Fibroblast of mammary gland (primary cell): ENCODE measurements at places on chromosomes 6 and 20.
A peak's percentile ranks its signal among the peaks of the same experiment; 100 is the strongest.

DNA sequence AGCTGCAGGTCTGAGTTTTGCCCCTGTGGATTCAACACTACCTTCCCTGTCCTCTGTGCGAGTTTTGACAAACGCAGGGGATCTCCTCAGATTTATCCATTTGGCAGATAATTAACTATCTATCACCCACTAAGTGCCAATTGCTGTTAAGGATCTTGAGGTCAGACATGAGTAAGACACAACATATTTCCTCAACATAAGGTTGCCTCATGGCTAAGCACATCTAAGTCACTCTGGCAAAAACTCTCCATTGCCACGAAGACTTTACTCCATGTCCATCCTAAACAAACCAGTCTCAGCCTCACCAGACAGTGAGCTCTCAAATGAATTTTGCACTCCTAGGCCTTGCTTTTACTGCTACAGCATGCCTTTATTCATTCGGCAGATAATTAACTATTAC lies 408.4 kb downstream of the MAFB start:
- peak; percentile 42 for DNase-seq

DNA sequence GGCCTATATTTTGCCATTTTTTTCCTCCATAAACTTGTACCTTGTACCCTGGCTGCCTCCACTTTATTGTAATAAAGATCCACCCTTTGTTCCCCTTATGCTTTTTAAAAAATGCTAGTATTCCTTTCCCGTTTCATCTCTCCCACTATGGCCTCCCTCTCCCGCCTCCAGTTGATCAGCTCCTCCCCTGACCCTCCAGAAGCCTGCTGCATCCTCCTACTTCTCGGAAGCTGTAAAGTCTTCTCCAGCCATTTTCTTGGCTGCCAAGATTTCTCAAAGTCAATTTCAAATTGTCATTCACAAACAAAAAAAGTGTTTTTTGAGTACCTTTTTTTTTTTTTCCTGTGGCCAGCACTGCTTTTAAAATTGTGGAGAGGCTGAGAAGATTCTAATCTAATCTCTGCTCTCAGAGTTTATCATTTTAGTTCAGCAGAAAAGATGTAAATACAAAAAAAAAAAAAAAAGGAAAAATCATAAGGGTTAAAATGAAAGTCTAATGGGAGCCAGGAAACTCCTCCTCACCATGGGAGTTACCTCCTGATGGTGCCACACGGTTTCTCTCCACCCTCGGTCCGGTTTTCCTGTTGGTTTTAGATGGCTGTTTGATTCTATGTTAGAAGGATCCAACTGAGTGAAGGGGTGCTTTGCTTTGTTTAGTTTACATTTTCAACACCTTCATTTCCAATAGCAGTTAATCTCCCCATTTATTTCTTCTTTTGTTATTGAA lies 103.0 kb upstream of the KCNK16 start:
- no peak for DNase-seq

DNA sequence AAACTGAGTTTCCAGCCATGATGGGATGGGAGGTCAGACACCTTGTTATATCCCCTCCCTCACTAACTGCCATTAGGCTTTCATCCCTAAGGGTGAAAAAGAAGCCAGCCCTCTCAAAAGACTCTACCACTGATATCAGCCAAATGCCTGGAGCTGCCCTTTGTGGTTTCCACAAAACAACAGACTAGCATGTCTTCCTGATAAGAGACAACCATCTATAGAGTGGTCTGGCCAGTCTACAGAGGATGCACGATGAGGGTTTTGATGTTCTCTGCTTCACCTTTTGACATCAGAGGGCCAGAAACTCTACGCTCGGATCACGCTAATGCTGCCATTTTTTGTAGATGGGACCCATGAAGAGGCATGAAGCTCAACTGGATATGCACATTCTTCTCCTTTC lies 61.7 kb upstream of the ARHGAP18 start:
- DNase-seq: no peak

GRCh38 chr6:17762651-17763050 lies 55.9 kb upstream of the NUP153 start:
- DNase-seq: no peak

- DNase-seq: no peak
Measured at GRCh38 chr6:145631374-145631773, 103.9 kb downstream of the EPM2A start.

DNA sequence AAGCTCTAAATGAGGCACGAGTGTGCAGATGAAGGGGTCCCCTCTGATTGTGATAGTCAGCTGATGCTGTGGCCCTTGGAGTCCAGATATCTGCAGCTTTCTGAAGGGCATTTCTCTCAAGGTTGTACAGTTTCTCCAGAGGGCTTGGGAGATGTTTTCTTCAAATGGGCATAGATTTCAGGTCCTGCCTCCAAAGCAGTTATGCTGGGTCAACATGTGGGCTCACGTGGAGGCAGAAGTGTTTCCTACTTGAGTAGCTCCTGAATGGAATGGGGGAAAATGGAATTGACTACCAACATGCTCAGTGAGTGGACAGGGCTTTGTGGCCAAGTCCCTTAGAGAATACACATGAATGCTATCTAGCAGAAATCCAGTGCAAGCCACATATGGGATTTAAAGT lies 360.7 kb downstream of the SAMD5 start:
- DNase-seq: no peak

- peak; percentile 89 for DNase-seq
Measured at GRCh38 chr6:4369616-4370015, 234.2 kb upstream of the ECI2 start.

GRCh38 chr20:45993197-45993951 lies 15.3 kb upstream of the MMP9 start:
- peak; percentile 28 for DNase-seq

GRCh38 chr20:57252559-57253162 lies 13.8 kb downstream of the BMP7 start:
- DNase-seq: no peak

GRCh38 chr6:36682328-36683144 lies 4.0 kb downstream of the CDKN1A start:
- DNase-seq: no peak

GRCh38 chr20:23188377-23189169 lies 102.4 kb upstream of the CD93 start:
- DNase-seq: no peak

GRCh38 chr6:168145747-168146596 lies 67.0 kb upstream of the FRMD1 start:
- DNase-seq: no peak

DNA sequence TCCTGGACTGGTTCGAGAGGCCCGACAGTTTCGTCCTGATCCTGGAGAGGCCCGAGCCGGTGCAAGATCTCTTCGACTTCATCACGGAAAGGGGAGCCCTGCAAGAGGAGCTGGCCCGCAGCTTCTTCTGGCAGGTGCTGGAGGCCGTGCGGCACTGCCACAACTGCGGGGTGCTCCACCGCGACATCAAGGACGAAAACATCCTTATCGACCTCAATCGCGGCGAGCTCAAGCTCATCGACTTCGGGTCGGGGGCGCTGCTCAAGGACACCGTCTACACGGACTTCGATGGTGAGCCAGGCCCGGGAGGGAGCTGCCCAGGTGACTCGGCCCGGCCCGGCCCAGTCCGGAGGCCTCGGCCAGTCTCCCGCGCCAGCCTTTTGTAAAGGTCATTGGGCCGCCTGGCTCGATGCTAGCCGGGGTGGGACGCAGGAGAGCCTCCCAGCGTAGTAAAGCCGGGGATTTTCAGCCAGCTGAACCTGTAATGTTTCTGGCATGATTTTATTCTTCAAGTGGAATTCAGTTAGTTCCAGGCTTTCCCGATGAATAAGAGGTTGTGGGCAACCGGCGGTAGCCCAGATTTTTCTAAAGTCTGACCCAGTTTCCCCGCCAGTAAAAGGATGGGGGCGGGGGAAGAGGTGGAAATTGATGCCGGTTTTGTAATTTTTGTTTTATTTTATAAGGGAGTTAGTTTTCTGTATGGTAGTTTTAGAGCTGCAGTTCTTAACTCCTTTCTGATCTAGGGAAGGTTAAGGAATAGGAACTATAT lies 1.4 kb downstream of the PIM1 start:
- DNase-seq: peak; percentile 62

DNA sequence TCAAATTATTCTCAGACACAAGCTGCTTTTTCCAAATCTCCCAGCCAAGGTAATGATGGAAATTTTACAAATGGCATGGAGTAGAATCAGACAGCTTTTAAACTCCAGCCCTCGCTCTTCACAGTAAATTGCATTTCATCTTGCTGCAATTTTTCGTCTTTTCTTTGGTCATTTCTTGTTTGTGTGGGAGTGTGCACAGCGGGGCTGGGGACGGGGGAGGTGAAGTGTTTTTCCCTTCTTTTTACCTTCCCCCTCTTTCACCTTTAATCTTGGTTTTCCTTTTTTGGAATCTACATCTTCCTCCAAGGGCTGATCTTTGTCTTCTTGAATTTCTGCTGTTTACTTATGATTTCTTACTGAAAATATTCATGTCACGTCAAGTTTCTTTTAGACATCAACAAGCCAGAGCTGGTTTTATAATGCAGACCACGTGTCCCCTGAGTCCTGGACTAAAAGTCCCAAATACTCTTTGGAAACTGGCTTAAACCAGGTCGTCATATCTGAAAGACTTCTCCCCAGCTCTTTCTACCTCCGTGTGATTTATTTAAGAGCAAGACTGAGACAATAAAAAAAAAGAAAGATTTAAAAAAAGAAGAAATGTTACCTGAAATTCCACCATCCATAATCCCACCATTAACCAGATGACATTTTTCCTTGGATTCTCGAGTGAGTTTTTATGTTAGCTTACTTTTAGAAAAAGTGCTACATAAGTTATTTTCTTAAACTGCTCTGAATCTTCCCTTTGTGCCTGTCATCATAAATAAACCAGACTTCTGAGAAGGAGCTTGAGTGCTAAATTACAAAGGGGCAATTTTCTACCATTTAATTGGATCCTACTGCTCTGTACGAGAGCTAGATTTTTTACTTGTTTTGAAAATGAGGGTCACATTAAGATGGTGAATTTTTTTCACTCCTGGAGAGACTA lies 52.0 kb downstream of the MAP3K5 start:
- DNase-seq: no peak

DNA sequence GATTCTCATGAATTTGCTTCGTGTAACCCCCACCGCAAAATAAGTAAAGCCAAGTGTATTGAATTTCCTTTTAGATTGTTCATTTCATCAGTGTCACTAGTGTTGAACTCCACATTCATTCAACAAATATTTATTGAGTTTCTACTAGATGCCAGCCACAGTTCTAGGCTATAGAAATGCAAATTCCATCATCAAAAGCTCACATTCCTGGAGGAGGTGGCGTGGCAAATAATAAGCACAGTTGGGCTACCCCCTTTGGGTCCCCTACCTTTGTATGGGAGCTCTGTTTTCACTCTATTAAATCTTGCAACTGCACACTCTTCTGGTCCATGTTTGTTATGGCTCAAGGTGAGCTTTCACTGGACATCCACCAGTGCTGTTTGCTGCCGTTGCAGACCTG lies 12.7 kb upstream of the ME1 start:
- DNase-seq: no peak

DNA sequence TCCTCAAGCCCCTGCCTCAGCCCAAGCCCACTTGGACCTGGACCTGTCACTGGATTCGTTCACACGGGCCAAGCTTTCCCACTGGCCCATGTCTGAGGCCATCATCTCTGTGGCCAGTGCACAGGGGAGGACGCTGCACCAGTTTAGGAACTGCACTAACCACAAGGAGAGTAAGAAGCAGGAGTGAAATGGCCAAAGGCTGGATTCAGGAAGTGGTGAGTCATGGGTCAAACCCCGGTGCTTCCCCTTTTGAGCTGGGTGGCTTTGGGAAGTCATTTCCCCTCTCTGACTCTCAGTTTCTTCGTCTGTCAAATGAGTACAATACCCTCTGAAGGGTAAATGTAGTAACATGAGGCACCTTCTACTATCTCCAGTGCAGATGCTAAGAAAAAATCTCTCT lies 87.9 kb downstream of the CD40 start:
- DNase-seq: peak; percentile 66

GRCh38 chr6:157143171-157143889 lies 180.0 kb downstream of the TMEM242 start:
- DNase-seq: peak; percentile 96

DNA sequence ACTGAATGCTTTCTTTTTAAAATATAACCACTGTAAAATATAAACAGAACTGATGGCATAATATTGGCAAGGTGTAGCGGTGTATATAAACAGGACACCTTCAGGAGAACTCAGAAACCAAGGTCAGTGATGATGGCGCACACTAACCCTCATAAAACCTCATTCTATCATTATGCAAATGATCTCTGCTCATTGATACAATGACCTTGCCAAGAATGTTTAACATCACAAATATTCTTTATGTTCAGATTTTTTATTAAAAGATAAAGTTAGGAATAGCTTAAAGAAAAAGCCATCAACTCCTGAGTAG lies 48.6 kb upstream of the DST start:
- no peak for DNase-seq

DNA sequence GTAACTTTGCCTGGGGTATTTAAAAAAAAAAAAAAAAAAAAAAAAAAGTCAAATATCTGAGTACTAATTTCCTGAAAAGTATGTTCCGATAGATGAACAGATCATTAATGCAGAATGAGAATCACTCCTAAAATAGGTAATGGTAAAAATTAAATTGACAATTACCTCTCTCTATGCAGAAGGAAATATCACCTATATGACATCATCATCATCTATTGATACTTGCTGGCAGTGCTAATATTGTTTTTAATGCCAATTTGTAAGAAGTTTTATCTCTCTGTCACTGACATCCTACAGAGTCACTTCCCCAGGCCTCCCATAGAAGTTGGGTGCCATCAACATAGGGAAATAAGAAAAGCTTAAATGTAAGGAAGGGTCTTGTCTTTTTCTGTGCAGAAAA lies 29.9 kb downstream of the ADNP start:
- DNase-seq: no peak

DNA sequence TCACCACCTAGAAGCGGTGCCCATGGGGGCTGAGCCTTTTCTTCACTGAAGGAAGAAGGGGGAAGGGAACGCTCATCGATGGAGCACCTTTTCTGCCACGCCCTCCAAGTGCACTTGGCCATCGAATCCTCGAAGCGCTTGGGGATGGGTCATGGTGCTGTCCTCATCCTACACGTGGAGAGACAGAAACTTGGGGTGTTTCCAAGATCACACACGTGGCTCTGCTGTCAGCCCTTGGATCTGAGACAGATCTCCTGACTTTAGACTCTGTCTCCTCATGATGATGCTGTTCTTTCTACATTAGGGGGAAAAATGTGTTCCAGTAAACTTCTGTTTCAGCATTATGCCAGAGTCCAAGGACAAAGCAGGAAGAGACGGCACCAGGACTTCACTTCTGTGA lies 78.5 kb downstream of the SYNDIG1 start:
- no peak for DNase-seq

GRCh38 chr20:64082820-64083377 lies 1.3 kb downstream of the LKAAEAR1 start:
- no peak for DNase-seq

GRCh38 chr20:63932606-63933160 lies 23.5 kb downstream of the UCKL1 start:
- no peak for DNase-seq
